Stimulated activated CD8-positive, alpha-beta memory T cell treated with anti-CD3 and anti-CD28 coated beads, Interleukin-7, amount 100 ng/mL, for 1 hour (primary cell): ENCODE measurements at places on chromosomes 2 and 18.

DNA sequence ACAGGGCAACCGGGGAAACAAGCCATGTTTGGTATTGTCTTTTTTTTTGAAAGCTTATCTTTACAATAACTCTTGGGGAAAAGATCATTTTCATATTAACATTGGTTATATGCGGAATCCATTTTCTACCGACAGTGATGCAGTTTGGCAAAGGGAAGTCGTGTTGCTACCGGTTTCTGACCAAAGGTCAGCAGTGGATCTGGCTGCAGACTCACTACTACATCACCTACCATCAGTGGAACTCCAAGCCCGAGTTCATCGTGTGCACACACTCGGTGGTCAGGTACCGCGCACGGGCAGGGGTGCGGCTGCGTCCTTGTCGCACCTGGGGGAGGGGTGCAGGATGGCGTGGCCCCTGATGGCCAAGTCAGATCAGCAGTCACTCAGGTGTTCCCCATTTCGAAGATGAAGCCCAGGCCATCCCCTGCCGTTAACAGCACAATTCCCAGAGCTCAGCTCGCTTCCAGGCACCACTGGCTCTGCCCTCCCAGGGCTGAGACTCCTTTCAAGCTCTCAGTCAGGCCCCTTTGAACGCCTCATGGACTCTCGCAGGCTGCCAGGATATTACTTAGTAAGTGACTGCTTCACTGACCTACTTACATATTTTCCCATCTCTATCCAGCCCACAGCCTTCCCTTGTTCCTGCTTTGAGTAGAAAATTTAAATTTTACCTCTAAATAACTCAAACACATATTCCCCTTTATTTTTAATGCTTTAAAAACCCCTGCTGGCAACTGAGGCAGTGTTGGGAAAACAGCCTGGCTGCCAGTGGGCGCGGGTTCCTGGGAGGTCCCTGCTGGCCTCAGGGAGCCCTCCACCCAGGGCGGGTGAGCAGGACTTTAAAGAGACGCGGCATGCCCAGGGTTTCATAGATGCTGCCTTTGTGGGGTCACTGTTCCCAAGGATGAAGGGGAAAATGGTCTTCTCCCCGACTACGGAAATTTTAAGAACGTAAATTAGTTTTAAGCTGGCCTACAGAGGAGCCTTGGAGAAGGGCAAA, 33.6 kb upstream of the RPL31 start:
- no peak for DNase-seq

DNA sequence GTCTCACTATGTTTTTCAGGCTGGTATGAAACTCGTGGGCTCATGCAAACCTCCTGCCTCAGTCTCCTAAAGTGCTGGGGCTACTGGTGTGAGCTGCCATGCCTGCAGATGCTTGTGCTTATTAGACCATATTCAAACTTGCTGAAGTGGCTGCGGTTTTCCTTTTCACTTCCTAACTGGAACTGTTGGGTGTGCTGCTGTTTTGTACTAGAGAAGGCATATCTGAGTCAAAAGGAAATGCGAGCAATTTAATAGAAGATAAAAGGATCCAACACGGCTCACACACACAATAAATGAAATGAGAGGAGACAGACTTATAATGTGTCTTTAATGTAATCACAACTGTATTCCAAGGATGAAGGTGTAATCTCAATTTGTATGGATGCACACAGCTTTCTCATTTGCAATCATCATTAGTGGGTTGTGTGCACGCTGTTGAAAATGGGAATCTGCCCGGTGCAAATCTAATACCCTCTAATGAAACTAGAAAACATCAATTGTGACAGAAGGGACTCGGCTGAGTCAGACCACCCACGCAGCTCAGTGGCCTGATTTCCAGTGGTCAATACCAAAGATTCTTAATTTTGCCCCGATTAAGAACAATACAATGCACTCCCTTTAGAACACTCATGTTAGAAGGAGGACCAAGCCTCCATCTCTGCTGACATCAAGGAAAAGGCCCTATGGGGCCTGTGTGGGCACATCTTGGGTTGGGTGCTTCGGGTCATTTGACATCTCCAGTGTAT, 532.7 kb downstream of the TDRD15 start:
- DNase-seq, result no peak

DNA sequence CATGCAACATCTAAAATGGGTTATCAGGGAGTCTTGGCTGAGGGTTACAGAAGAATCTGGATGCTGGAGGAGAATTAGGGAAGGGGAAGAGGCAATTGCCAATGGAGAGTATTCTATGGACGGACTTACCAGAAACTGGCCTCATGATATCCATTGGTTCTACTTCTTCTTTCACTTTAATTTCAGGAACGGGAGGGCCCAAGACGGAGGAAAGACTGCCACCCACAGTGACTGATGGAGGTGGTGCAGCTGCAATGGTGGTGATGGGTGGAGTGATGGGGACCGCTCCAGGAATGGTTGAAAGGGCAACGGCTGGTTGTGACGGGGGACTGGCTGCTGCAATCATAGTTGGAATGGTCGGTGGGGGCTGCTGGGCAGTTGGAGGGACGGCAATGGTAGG, 69.1 kb upstream of the AMMECR1L start:
- DNase-seq, result no peak

GRCh38 chr2:10326707-10327594, 24.2 kb downstream of the HPCAL1 start:
- no peak for DNase-seq

DNA sequence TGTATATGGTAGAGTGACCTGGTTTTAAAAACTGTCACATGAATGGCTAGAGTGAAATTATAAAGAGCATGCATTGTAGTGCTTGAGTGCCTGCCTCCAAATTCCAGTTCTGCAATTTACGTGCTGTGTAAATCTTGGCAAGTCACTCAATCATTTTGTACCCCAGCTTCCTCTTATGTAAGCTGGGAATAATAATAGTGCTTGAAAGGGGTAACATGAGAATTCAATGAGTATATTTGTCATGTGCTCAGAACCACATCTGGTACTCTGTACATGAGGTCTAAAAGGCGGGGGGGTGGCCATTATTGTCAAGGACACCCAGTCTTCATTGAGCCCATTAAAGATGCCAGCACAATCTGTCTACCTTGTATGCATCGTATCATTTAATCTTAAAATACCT, 214.8 kb downstream of the MC4R start:
- DNase-seq, result no peak

DNA sequence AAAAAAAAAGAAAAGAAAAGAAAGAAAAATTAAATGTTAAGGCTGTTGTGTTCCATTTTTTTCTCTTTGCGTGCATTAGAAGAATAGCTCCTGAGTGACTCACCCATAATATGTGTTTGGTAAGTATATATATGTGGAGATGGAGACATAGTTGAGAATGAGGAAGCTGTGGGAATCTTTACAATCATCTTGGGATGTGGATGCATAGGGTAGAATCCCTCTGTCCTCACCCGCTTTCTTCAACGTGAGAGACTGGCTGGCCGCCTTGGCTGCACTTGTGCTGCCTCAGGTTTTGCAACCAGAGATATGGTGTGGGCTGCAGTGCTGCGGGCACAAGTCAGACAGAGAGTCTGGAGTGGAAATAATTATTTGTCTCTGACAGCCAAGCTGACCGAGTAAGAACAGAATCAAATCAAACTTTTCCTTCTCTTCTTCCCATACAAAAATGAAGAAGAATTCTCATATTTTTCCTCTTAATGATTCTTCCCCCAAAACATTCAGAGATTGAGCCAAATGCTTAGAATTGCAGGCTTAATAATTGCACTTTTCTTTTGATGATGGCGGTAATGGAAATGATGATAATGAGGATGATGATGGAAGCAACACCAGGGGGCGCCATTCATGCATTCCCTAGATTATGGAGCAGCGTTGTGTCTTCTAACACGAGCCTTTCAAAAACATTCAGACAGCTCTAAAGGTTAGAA, 48.5 kb downstream of the SERPINB7 start:
- DNase-seq, result no peak

- DNase-seq, result no peak
Observed at GRCh38 chr2:98773169-98773568, 42.2 kb upstream of the MGAT4A start.

GRCh38 chr18:51425475-51425874, 228.0 kb upstream of the MEX3C start:
- no peak for DNase-seq

DNA sequence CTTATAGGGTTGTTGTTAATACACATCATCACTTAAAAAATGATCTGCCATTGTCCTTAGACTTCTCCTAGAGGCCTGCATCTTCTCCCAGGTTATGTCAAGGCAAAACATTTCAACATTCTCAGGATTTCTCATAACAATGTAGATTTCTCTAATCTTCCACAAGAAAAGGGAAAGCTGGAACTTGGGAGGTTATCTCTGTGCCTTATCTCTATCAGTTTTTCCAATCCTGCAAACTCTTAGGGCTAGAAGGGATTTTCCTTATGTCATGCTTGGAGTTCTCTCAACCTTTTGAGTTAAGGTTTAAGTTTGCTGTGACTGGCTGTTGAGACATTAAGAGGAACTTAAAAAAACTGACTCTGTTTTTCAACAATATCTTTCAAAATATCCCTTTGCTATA, 300.6 kb upstream of the TFPI start:
- DNase-seq, result no peak
